Naive B cell (primary cell): ENCODE measurements at places on chromosomes 5 and 9. TPM values are rescaled to one million over a fixed set of nuclear protein-coding genes. Genes with fewer than 3 reads are reported as not detected.

GRCh38 chr5:59342181-59342580 is 551.3 kb downstream of the PDE4D start:
- DNase-seq, result no peak

The PROB1 gene
- 1.3 TPM for polyA plus RNA-seq

- DNase-seq, result no peak
These were observed 24.8 kb downstream of the SARDH start for GRCh38 chr9:133713150-133713959.

- DNase-seq, result no peak
These were observed 102.3 kb downstream of the ZNF608 start for GRCh38 chr5:124644138-124644537.

The CMYA5 gene
- not detected for polyA plus RNA-seq

- DNase-seq, result no peak
These were observed 99.7 kb downstream of the PCSK1 start for GRCh38 chr5:96333391-96333790.
